ENCODE measurements at places on chromosomes 12 and 14. TPM values are rescaled to one million over a fixed set of nuclear protein-coding genes. Genes with fewer than 3 reads are reported as not detected.

DNA sequence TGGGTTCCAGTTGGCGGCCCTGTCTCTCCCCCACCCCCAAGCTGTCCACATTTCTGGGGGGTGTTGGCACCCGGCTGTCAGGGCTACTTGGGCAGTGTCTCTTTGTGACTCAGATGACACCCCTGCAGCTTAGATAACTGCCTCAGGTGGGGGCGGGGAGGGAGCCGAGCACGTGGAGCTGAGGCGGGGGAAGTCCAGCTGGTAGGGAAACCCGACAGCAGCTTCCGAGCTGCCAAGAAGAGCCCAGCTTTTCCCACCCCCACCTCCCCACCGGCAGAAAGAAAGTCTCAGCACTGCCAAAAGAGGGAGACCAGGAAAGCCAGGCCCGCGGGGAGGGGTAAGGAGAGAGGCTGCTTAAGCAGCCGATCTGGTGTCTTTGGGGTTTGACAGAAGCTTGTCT is 1.4 kb downstream of the LRTM2 start:
- no peak for DNase-seq

DNA sequence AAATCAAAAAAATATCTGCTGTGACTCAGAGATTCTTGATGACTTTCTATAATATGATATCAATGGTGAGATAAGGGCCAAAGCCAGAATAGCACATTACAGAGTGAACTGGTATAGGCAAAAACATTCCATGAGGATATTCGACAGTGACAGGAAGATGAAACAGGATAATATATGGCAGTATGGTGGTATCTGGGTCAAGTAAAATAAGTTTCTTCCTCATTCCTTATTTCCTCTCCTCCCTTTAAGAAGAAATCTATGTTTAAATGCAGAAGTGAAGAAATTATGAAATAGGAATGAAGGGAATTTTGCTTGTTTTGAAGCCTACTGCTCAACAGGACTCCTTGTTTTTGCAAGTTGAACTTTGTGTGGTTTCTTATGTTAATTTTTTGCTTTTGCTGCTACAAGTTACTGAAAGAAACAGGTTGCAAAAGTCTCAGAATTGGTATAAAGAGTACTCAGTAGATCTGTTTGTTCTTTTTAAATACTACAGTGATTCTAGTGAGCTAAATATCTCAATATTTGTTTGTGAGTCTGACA is 7.0 kb downstream of the ACSS3 start:
- no peak for DNase-seq

DNA sequence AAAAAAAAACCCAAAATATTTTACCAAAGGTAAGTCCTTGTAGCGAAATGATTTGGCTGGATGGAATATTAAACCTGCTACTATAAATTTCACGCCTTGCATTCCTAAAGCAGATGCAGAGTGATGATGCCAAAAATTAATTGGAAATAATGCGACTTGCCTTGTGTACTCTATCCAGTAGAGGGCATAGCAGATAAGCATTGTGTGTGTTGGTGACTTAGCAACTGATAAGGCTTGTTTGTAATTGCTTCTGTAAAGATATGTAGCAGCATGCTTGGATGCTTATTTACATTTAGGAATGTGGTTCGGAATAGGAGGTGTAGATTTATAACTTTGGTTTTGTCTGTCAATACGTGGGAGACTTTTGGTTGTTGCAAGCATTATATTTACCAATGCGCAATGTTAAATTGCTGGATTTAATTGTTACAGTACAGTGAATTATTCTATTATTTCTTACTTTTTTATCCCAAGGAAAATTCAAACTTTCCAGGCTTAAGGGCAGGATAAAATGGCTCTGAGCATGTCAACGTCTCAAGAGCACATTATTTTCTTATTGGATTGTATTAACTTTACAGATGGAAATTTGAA is 80.5 kb downstream of the TMEM260 start:
- no peak for DNase-seq

- no peak for DNase-seq
Measured at GRCh38 chr12:13390381-13390861, 193.9 kb downstream of the EMP1 start.

- no peak for DNase-seq
Measured at GRCh38 chr12:46983393-46983793, 96.0 kb upstream of the PCED1B start.

DNA sequence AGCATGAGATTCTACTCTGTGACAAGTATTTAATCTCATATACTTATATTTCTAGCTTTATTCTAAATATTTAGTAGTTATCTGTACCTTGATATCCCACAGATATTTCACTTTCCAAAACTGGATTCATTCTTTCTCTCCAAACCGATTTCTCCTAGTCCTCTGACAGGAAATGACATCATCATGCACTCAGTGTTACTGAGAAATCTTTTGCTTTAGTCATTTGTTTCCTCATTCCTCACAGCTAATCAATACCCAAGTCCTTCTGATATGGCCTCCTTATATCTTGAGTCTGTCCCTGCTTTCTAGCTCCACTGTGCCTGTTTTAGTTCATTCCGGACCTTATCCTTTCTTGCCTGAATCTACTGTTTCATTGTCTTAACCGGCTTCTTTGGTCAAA is 39.4 kb upstream of the E2F7 start:
- DNase-seq = no peak

GRCh38 chr12:79200176-79200575 is 335.6 kb downstream of the SYT1 start:
- DNase-seq = no peak

GRCh38 chr12:41462312-41462711 is 274.2 kb downstream of the PDZRN4 start:
- DNase-seq = no peak

DNA sequence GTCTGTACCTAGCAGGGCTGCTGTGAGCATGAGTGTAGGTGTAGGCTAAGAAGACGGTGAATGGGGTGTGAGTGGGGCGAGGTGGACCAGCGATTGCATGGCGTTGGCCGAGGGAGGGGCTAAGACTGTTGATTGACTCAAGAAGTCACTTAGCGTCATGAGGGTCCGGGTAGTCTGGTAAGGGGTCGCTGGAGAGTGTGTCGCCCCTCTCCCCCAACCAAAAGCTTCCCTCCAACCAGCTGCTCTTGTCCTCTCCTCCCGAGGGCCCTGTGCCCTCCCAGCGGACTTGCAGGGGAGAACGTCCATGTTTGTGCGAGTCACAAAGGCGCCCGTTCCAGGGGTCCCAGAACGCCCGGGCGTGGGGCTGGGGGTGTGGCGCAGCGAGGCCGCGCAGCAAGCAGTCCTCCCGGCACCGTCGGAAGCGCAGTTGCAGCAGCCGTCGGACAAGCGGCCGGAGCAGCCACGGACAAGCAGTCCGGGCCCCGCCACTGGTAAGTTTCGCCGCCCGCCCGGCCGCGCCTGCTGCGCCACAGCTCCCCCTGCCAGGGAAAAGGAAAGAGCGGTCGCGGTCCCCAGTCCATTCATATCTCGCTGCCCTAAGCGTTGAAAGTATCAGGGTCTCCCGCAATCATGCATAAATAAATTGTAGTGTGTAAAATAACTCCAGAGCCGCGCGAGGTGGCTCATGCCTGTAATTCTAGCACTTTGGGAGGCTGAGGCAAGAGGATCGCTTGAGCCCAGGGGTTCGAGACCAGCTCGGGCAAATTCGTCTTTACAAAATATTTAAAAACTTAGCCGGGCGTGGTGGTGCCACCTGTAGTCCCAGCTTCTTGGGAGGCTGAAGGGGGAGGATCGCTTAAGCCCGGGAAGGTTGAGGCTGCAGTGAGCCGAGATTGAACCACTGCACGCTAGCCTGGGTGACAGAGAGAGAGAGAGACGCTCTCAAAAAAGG is at the start of gene CCDC63:
Gene CCDC63 (plus strand): TSS at position 373 of the 952 bp plus-strand sequence. CDS start 5,968 bp downstream, outside the sequence.
- peak; percentile 86 for DNase-seq

DNA sequence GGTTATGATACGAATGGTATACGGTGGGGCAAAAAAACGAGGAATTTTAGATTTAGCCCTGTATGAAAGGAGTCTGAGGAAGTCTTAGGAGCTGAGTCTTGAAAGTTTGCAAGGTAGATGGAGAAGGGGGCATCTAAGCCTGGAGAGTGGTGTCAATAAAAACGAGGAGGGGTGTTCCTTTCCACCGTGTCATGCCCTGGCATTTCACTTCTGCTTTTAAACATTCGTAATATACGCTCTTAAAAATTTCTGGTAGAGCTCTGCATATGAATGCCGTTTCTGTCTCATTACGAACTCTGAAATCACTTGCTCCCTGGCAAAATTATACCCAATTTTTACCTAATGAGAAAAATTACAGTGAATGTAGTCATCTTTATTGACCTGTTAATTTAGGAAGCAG is 170.2 kb downstream of the ERC1 start:
- DNase-seq = no peak

DNA sequence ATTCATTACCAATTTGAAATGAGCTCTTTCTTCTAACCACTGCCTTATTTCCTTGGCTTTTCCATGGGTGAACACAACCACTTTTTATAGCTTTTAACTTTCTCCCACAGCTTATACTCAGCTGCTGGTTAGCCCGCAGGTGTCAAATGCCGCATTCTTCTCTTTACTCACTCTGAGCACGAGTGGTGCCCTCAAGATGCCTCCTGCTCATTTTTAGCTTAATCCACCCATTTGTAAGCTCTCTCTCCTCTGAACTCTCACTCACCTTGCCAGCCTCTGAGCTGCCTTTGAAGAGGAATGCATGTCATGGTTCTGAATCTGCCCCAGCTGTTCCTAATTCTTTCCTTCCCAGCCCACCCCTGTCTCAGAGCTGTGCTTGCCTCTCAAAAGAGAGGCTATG is 449.4 kb upstream of the PRICKLE1 start:
- DNase-seq = no peak

DNA sequence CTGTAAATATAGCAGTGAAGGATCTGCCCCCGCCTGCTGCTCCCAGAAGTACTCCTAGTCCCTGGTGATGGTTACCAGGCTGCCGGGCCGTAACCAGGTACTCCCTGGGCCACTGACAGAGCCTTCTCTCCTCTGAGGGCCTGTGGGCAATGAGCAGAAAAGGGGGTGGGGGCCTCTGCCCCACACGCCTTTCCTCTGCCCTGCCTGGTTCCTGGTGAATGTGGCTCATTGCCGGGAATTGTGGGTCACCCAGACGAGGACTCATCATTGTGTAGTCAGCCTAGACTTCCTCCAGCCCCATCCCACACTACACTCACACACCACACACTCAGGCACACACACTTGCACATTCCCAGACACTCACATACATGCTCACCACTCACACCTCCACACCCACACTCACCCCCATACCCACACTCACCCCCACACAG is 35.7 kb upstream of the ACTN1 start:
- DNase-seq = no peak

DNA sequence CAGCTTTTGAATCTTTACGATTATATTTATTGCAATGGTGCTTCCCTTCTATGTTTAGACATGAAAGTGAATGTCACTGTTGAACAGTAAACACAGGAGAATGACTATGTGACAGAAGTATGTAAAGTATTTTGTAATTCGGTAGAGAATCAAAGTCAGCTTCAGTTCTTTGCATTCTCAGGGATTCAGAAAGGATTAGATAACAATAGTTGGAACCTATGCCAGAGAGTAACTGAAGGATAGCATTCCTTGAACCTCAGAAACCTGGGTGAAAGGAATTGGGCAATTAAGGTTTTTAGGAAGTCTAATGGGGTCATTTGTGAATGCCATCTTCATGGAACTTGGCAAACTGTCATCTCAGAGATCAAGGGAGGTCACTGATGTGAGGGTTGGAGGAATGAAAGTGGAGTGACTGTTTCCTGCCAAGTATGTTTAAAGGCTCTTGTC is 305.3 kb upstream of the DDHD1 start:
- no peak for DNase-seq

- DNase-seq = peak; percentile 85
Measured at GRCh38 chr12:132559652-132560363, 50.6 kb downstream of the LRCOL1 start.

GRCh38 chr14:104601786-104602185 is 2.8 kb downstream of the TMEM179 start:
- DNase-seq = peak; percentile 53

- DNase-seq = no peak
Measured at GRCh38 chr14:68444449-68445168, 348.3 kb downstream of the ZFP36L1 start.

- DNase-seq = no peak
Measured at GRCh38 chr14:93544212-93544611, 113.5 kb downstream of the UNC79 start.

DNA sequence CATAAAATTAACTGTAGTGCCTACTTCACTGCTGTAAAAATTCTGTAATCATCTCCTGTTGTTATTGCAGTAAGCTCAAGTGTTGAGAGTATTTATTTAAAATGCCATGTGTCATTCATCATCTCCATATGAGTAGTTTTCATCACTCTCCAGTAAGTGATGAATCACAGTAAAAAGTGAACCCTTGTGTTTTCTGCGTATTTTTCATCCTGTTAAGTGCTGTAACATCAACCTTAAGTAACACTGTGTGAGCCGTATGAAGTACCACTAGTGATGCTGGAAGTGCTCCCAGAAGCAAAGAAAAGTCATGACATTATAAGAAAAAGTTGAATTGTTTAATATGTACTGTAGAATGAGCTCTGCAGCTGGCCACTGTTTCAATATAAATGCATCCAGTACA is 55.4 kb downstream of the SLCO1B3 start:
- DNase-seq = no peak

DNA sequence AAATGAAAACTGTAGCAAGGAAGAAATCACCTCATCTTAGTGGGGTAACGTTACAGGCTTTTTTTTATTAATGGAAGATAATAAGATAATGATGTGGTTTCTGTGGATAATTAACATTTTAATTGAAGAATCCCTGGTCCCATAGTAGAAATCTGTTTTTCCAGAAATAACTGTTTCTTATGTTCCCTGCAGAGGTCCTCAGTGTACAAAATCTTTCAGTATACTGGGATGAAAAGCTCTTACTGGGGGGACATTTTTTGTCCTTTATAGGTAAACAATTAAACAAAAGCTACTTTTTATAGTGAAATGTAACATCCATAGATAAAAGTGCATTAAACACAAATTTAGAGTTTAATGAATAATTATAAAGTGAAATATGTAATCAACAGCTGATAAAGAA is 312.2 kb downstream of the ATXN7L3B start:
- no peak for DNase-seq

The RTL1 gene
- polyA plus RNA-seq = not detected

The TMCC3 gene
- 3.2 TPM for polyA plus RNA-seq

The IFT81 gene
- 1.8 TPM for polyA plus RNA-seq

The MMP14 gene
- 30.8 TPM for polyA plus RNA-seq

The KIF26A gene
- polyA plus RNA-seq = 1.2 TPM

The RBP5 gene
- 170 TPM for polyA plus RNA-seq

The RAD51AP1 gene
- polyA plus RNA-seq = 6.7 TPM

The CLEC6A gene
- polyA plus RNA-seq = 0.06 TPM

The KRT73 gene
- polyA plus RNA-seq = 0.16 TPM

The DPY19L2 gene
- polyA plus RNA-seq = 3.7 TPM

The NRXN3 gene
- polyA plus RNA-seq = 0.21 TPM

The MYBPC1 gene
- 0.06 TPM for polyA plus RNA-seq

The POP5 gene
- 78.5 TPM for polyA plus RNA-seq

The MMP17 gene
- polyA plus RNA-seq = 4.3 TPM

The CINP gene
- polyA plus RNA-seq = 35.2 TPM

All from spleen (tissue), 13 donors.